Epithelial cell of prostate (primary cell): ENCODE measurements at places on chromosomes 3 and 15.

DNA sequence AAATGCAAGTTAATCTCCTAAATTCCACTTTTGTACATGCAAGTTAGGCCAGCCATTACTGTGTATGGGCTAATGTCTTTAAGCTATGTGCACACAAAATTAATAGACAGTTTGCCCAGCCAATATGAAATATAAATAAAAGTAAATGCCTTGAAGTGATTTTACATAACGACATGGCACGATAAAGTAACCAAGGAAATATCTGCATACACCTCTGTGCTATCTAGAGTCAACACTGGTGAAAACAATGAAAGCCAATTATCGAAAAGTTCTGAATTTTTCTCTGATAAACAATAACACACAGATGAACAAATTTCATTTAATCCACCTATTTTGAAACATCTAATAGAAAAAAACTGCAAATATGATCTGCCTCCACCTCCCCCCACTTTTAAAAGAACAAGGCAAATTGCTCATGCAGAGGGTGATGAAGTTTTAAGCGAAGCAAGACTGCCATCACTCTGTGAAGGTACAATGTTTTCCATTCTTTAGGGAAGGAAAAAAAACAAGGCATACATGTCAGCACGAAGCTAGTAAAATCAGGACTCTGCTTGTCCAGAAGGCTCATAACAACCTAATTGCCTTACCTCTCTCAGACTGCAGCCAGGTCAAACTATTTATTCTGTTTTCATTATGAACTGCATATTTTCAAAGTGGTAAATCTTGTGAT, 317.7 kb downstream of the MECOM start:
- no peak for DNase-seq

DNA sequence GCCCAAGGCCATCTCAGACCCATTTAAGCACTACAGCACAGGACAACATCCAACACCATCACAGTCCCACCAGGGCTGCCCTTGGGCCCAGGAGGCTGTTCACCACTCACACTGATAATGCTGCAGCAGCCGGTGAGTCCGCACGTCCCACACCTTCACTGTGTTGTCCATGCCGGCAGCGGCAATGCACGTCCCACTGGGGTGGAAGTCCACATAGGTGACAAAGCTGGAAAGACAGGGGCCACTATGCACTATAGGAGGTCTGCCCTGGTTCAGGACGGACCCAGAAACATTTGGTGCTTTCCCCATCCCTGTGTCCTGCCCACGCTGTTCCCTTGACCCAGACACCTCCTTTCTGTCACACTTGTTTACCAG, 8.5 kb downstream of the POC1A start:
- no peak for DNase-seq

DNA sequence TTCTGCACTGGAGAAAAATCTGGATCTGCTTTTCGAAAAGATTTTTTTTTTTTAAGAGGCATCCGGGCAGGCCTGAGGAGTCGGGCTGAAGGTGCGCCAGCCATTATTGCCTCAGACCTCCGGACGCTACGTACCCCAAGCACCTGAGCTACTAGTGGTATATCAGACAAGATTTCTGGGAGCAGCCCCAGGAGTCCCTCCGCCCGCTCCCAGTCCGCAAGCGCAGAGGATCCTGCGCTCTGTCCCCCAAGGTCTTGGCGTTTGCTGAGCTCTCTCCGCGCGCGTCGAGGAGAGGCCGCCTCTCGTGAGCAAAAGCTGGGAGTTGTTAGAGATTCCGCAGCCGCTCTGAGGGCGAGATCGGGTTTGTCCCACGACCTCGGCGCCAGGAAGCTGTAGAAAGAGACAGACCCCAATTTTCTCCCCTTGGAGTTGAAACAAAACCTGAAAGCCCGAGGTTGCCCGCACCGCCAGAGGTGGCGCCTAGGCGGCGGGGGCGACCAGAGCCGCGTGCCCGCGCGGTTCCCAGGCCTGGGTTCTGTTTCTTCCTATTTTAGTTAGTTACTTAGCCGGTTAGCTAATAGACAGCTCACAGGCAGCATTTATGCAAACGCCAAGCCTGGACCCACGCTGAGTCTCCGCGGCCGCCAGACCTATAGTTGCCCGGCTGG, 72.5 kb upstream of the POLG start:
- DNase-seq = no peak

- DNase-seq = no peak
Observed at GRCh38 chr3:8164145-8164544, 337.5 kb upstream of the LMCD1 start.

GRCh38 chr15:72342385-72342784, 22.4 kb upstream of the CELF6 start:
- DNase-seq = no peak

- no peak for DNase-seq
Observed at GRCh38 chr3:48596676-48597407, 1.7 kb upstream of the COL7A1 start.

GRCh38 chr15:31774045-31774444, 256.3 kb upstream of the CHRNA7 start:
- no peak for DNase-seq

- DNase-seq = no peak
Observed at GRCh38 chr3:114671741-114672510, 378.1 kb downstream of the TIGIT start.

DNA sequence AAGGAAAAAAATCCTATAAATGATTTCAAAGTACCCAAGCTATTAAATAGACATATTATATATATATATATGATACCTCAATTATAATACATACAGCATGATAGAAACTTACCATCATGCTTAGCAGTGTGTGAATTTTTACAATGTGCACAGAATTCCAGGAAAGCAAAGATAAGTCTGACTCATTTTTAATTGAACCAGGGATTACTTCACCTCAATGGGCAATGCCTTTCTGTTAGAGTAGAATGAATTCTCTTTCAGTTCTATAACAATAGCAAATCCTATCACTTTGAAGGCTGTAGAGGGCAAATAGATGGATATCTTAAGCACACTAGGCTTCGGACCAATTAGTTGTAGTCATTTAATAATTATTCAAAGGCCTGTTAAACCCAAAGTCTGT, 54.8 kb upstream of the P3H2 start:
- no peak for DNase-seq

GRCh38 chr3:50263478-50264382, 5.2 kb upstream of the SEMA3B start:
- DNase-seq = no peak

DNA sequence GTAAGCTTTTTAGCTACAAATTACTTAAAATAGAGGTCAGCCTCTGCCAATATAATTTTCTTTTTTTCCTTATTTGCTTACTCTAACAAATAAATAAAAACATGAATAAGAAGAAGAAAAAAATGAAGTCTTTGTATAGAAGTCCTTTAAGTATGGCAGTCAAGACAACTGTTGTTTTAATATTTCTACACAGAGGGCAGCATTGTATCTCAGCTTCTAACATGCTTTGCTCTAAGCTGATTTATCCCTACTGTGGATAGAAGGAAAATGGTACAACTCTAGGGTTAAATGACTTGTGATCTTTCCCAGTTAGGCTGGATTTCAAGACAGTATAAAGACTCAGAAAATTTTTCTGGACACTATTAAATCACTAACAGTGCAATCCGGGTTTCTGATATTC, 104.3 kb upstream of the MEIS2 start:
- DNase-seq = no peak

DNA sequence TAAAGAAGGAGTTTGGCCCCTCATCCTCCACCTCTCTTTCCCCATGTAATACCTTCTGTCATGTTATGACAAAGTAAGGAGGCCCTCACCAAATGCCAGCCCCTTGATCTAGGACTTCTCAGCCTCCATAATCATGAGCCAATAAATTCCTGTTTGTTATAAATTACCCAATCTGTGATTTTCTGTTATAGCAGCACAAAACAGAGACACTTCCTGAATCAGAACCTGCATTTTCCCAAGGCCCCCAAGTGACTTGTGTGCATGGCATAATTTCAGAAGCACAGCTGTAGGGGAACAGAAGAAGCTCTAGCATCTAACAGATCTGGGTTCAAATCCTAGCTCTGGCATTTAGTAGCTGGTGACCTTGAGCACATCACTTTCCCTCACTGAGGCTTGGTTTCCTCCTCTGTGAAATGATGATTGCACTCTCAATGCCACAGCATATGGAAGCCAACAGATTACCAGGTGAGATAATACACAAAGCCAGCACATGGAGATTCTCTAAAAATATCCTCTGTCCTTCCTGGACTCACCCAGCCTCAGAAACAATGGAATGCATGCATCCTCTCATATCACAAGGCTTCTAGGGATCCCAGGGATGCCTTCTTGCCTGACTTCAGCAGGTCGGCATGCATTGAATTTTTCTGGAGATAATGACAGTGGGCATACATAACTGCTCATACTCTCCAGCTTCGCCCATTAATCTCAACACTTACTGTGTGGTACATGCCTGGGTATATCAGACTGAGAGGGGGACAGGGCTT, 26.3 kb downstream of the TLNRD1 start:
- no peak for DNase-seq

- no peak for DNase-seq
Observed at GRCh38 chr3:40310705-40311104, 1.2 kb downstream of the EIF1B start.

DNA sequence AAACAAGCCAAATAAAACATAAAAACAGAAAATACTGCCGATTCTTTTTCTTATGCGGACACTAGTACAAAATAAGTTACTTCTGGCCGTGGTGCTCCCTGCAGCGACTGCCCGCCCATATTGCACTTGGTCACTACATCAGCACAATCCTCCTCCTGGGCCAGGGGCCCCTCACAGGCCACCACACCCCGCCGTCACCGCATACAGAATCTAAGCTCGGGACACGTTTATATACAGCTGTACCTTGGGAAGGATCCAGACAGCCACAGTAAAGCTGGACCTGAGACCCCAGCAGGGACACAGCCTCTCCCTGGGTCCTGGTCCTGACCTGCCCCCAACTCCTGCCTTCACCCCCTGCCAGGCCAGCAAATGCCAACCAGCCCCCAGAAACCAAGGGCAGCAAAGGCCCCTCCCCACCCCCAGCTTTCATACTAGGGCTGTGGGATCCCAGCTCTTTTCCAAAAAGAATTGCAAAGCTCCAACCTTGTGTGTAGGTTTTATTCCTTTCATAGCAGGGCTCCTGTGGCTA, 12.9 kb upstream of the DNAJB8 start:
- no peak for DNase-seq

DNA sequence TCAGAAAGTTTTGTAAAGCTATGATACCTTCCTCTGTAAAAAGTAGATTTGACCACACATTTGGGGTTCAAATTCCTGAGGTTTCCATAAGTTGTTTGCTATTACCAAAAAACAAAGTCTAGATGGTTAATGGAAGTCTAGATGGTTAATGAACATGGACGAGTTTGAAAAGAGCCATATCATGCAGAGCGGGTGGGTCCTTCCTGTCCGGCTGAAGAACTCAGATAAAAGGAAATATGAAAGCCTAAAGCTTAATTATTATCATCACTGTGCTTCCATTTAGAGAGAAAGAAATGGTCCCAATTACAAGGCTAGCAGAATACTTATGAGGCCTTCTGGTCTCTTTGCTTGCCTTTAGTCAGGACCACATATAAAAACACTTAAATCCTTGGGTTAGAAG, 132.1 kb upstream of the SATB1 start:
- no peak for DNase-seq

GRCh38 chr3:11168881-11169805, 14.8 kb downstream of the HRH1 start:
- no peak for DNase-seq

DNA sequence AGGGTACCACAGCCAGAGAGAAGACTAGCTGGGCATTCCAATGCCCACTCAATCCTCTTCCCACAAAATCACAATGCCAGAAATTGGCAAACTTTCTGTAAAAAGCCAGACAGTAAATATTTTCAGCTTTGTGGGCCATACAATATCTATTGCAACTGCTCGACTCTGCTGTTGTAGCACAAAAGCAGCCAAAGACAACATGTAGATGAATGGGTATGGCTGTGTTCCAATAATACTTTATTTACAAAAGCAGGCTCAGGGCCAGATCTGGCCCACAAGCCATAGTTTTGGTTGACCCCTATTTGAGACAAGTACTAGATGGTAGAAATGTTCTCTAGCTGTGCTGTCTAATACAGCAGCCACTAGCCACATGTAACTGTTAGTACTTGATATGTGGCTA, 330.9 kb downstream of the ERC2 start:
- no peak for DNase-seq

DNA sequence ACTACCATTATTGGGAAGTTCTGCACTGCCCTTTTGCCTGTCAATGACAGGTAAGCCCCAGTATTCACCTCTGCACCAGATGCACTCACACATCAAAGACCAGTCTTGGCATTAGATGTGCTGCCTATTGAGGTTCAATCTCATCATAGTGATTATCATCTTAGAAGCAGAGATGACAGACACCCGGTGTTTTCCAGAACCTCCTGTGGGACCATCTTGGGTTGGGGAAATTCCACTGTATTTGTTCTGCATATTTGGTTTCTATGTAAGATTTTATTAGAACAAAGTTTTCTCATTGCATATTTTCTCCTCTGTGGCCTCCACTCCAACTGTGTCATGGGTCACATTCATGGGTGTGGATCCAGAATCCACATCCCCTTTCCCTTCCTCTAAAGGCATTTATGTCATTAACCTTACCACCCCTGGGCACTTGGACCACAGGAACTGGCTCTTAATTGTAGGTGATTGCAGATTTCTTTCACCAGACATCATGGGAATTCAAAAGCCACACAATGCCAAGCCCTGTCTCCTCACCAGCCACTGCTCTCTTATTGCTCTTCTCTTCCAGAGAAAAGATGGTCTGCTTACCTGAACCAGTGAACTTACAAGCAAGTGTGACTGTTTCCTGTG, 31.2 kb downstream of the PLA1A start:
- DNase-seq = no peak

GRCh38 chr3:23760871-23761373, 44.8 kb upstream of the UBE2E1 start:
- no peak for DNase-seq

DNA sequence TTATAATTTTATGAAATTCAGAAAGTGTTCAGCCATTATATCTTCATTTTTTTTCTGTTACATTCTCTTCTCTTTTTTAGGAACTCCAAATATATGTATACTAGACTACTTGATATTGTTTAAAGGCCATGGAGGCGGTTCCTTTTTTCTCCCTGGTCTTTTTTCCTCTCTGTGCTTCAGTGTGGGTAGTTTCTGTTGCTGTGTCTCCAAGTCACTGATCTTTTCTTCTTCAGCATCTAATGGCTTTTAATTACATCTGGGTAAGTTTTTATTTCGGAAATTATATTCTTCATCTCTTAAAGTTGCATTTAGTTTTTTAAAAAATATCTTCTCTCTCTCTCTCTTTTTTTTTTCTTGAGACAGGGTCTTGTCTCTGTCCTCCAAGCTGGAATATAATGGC, 8.9 kb downstream of the PIGX start:
- DNase-seq = no peak

GRCh38 chr15:50977162-50977561, 68.7 kb downstream of the AP4E1 start:
- DNase-seq = no peak
